Activated T-cell treated with anti-CD3 and anti-CD28 coated beads for 48 hours (primary cell): ENCODE measurements at places on chromosomes 11 and 22.

DNA sequence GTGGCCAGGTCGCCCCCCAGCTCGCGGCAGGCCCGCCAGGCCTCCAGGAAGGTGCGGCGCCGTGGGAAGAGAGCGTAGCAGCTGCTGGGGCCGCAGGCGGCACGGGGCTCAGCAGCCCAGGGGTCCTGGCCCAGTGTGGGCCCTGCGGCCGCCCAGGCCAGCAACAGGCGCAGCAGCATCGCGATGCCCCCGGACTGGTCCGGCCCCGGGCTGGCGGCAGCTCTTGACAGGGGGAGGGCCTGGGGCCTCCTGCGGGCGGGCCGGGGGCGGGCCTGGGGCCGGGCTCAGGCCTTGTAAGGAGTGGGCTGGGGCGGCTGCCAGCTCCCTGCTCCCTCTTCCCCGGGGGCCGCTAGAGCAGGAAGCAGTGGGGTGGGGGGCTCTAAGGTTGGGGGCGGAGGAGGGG is at the start of gene CD248:
TSS of gene CD248 (minus strand) at position 196 of the 403 bp plus-strand sequence. CDS start at position 179, 17 bp downstream.
- DNase-seq: no peak

- DNase-seq: no peak
These were observed 52.9 kb upstream of the SPATA19 start for GRCh38 chr11:133898031-133898769.

DNA sequence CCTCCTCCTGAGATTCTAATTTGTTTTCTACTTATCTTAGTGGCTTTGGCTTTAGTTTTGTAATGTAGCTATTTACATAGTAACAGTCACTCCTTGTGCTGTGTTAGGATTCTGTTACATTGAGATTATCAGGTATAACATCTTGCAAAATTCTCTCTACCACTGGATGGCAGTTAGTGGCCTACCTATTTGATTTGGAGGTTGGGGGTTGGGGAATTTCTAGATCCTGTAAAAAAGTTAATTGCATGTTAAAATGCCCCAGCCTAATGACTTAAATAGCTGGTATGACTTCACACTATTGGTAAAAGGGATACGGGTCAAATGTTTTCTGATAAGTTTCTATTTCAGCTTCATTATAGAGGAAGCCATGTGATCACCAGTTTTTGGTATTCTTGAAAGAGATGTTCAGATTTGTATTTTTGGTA is 2.8 kb downstream of the GRK3 start:
- DNase-seq: no peak

DNA sequence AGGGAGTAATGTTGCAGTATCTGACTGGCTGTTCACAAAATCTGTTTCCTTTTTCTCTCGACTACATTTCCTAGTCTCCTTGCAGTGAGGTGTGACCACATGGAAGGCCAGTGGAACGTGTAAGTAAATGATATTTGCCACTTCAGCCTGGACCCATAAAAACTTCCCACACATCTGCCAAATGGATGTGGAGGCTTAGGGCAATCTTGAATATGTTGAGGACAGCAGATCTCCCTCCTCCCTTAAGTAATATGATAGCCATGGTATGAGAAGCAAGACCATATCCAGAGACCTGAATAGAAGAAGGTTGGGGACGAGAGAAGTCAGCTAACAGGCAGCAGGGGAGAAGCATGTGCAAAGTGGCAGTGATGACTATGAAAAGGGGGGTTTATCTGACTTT is 33.0 kb upstream of the C11orf87 start:
- no peak for DNase-seq

DNA sequence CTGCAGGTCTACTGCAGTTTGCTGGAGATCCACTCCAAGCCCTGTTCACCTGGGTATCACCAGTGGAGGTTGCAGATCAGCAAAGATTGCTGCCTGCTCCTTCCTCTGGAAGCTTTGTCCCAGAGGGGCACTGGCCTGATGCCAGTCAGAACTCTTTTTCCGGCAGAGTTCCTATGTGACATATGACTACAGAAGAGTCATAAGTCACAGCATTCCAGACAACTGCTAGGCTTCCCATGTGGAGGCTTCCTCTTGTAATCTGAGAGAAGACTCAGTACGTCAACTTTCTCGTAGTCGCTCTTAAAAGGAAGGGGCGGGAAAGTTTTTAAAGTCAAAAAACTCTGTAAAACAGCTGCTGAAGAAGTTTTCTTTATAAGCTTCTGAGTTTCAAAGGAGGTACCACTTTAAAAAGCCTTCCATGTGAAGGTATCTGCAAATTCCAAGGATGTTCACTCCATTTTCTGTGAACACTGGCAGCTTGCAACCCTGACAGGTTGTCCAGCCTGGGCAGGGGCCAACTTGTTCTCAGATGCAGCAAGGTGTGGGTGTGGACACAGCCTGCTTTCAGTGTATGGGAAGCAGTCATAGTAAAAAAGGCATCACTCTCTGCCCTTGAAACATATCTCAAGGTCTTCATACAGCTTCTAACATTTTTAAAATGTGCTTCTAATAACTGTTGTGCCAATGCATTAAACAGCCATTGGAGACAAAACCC is 97.8 kb downstream of the ME3 start:
- DNase-seq: no peak

DNA sequence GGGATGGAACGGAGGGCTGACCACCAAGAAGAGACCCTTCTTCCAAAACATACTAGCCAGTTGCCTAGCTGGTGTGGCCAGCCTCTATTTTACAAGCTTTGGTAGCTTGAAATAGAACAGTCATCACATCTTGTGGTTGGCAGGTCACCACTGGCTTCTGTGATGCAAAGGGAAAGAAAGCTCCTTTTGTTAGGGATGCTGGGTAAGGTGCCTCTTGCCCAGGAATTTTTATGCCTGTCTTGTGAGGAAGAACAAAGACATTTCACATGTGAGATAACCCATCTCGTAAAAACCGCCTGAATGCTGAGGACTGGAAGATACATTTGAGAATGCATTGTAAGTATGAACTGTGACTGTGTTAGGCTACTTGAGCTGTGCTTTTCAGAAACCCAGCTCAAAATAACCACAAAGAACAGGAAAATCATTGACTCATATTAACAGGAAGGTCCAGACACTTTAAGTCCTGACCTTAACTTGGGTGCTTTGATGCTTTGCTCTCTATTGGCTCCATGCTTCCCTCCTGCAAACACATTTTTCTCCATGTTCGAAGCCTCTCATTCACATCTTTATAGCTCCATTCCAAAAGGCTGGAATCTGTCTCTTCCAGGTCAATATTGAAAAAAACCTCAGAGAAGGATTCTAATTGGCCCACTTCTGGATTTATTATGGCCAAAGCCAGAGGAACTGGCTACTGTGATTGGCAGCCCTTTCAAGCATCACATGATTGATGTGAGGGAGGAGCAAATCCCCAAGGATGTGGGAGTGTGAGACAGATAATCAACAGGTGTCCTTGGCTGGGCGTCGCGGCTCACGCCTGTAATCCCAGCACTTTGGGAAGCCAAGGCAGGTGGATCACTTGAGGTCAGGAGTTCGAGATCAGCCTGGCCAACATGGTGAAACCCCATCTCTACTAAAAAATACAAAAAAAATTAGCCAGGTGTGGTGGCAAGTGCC is 53.9 kb downstream of the MICAL2 start:
- no peak for DNase-seq

- DNase-seq: no peak
These were observed 33.7 kb downstream of the C11orf71 start for GRCh38 chr11:114366331-114367243.
